ENCODE measurements at places on chromosomes 12 and 14.

- no peak for DNase-seq
These were observed 119.5 kb downstream of the VEZT start for GRCh38 chr12:95337146-95337545.

- no peak for DNase-seq
These were observed 486.0 kb downstream of the FLRT2 start for GRCh38 chr14:86015941-86016340.

- DNase-seq, result peak; percentile 97
These were observed 1.2 kb downstream of the CRY1 start for GRCh38 chr12:107091989-107092641.

DNA sequence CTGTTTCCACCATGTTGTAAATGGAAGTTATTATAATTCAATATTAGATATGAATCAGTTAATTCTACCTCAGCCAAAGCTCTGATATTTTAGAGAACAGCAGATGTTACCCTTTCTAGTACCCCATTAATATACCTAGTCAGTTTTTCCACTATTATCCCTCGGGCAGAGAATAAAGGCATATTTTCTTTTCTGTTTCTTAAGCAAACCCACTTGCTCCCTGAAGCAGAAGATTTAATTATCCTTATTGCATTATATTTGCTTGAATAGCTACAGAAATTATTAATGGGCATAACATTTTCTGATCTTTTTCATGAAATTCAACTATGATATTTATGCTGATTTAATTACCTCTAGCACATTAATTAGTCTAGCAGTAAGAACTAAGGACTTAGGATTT is 832.9 kb upstream of the FBXO33 start:
- DNase-seq, result no peak

DNA sequence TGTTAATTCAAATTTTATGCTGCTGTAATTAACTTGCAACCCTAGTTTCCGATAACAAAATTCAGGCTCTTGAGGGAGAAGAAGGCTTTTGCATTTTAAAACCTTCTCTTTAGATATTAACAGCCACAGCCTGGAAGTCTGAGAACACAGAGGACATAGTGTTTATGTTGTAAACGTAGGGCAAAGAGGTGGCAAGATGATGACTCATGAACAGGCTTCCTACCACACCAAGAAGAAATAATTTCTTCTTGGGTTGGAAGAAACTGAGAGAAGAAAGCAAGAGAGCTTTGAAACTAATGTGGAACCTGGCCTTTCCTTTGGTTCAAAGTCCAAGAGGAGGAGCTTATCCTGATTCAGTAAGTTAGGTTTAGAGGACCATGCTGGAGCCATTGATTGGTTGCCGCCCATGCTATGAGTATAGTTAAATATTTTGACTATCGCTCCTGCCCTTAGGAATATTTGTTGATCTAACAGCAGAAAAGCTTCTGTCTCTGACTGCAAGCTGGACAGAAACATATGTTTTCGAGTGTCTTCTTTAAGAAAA is 31.8 kb downstream of the CCDC198 start:
- DNase-seq, result no peak

- no peak for DNase-seq
These were observed 142.8 kb downstream of the LRFN5 start for GRCh38 chr14:41749429-41749828.

- DNase-seq, result no peak
These were observed 167.0 kb downstream of the PPM1H start for GRCh38 chr12:62767946-62768345.

DNA sequence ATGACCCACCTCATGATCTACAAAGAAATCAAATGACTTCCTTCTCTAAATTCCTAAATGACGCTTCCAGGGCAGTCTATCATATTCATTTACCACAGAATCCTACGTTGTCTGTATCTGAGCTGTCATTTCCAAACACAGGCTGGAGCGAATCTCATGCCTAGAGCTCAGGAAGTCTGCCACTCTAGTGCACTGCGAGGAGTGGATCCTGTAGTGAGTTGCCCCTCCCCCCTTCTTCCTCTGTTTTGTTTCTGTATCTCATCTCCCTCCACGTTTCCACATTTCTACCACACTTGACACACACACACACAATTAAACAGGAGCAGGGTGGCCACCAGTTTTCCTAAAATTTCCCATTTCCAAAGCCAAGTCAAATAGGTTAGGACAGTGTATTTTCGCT is 415.4 kb upstream of the PRICKLE1 start:
- DNase-seq, result no peak

Measured in endothelial cell of umbilical vein (primary cell).